Kidney capillary endothelial cell (primary cell): ENCODE measurements at places on chromosomes 16 and 17.

DNA sequence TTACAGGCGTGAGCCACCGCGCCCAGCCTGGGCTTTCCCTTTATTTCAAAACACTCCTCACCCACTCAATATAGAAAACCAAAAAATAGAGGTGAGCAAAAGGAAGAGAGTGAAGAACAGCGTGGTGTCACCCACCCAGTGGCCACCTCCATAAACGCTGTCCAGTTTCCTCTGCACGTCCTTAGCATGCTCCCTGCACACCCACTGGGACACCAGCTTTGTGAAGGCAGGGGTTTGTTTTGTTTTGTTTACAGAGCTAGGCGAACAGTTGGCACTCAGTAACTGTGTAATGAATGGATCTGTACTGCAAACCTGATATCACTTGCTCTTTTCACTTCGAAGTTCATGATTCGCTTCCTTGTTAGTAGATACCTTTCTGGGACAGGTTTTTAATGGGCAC lies 73.0 kb downstream of the PRKCB start:
- no peak for DNase-seq

- DNase-seq, result no peak
Measured at GRCh38 chr16:72896485-72897118, 151.3 kb downstream of the ZFHX3 start.

DNA sequence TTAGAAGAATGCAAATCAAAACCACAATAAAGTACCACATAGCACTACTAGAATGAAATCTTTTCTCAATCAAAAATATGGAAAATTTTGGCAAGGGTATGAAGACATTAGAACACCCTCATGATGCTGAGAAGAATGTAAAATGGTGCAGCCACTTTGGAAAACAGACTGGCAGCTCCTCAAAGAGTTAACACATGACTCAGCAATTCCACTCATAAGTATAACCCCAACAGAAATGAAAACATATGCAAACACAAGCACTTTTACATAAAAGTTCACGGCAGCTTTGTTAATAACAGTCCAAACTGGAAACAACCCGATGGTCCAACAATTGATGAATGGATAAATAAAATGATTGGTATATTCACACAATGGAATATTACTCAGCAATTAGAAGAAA lies 124.5 kb downstream of the SHCBP1 start:
- no peak for DNase-seq

GRCh38 chr16:85428168-85428898 lies 184.8 kb upstream of the GSE1 start:
- DNase-seq, result no peak

GRCh38 chr16:49101997-49102396 lies 179.6 kb downstream of the CBLN1 start:
- DNase-seq, result no peak

DNA sequence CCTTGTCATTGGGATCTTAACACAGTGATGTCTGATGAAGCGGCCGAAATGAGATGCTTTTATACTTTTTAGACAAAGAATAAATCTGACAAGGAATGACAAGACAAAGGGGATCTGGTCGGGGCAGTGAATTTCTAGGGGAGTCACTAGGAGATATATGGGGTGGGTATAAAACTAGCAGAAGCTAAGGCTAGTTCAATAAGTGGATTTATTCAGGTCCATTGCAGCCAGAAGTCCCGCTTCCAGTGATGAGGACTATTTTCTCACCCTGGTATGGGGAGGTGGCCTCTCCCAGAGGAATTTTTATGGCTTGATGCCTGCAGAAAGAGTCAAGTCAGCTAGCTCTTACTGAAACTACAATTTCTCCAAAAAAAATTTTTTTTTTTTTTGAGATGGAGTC lies 23.9 kb downstream of the SLC38A8 start:
- no peak for DNase-seq

- no peak for DNase-seq
Measured at GRCh38 chr17:35890774-35891155, 10.6 kb upstream of the CCL5 start.

DNA sequence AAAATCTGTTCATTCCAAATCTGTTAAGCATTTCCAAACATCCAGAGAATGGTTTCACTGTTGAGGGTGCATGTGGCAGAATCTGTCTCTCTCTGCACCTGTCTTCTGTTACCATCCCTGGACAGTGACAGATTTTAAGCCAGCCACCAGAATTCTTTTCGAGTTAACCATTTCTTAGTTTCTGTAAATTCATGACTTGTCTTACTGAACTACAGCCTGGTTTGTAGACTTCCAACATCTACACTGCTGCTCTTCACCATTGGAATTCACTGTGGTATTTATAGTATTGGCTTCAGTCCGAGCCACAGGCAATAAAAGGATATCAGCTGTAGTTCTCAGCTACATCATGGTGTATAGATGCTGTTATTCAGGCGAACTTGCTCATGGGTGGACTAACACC lies 47.6 kb downstream of the GOSR1 start:
- DNase-seq, result no peak

GRCh38 chr16:15743657-15744056 lies 93.6 kb downstream of the NDE1 start:
- no peak for DNase-seq

DNA sequence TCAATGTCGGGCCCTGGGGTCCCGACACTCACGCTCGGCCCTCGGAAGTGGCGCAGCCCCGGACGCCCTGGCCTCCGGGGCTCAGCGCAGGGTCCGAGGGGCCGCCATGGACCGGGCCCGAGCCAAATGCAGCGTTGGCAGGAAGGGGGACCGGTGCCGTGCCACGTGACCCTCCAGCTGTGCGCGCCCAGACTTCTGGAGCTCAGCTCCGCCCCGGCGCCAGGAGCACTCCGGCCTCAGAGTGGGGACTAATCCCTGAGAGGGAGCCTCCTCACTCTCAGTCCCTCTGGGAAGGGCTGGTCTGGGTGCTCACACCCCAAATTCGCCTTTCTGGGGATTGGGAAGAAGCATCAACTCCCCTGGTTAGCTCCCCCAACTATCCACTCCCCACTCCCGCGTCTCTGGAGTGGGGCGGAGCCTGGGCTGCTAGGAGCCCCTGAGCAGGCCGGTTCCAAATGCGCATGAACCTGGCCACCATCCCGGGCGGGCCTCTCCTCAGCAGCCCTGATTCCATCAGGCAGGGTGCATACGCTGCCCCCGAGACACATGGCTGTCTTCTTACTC lies at the start of gene B3GNT9:
Gene B3GNT9, minus strand, starts transcription at position 166 of the 564 bp plus-strand sequence. CDS start 513 bp downstream, outside the sequence.
- DNase-seq, result no peak

- DNase-seq, result no peak
Measured at GRCh38 chr17:29357821-29358232, 32.3 kb upstream of the TAOK1 start.

DNA sequence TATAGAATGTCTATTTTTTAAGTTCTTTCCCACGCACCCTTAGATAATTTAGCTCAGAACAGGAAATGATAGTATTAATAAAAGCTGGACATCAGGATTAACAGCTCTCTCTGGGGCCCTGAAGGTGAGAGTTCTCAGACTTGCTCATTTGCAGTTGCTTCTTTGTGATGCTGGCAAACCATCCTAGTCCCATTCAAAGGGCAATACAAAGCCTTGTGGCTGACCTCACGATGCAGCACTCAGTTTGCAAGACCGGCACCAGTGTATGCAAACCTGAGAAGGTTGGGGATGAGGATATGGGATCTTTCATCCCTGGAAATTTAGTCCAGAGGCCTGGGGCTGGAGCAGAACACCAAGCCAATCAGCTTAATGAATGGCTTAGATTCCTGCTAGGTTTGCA lies 29.3 kb downstream of the STH start:
- DNase-seq, result no peak

DNA sequence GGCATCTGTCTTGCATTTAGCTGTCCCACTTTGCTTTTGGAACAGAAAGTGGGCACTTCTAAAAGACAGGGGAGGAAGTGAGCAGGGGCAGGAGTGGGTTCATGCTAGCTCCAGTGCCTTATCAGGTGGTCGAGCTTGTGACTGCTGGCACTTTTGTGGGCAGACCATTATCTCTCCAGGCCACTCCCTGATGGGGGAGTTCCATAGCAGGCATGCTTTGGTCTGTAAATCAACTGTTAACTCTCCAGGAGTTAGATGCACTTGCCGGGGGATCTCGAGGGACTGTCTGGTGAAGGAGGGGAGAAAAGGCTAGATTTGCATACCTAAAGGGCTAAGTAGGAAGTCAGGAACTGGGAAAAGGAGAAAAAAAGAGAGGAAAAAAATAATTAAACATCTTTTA lies 9.3 kb upstream of the CARD14 start:
- DNase-seq, result no peak

GRCh38 chr17:80726558-80727408 lies 182.1 kb downstream of the RPTOR start:
- DNase-seq, result no peak

- no peak for DNase-seq
Measured at GRCh38 chr17:79043931-79044320, 20.0 kb downstream of the C1QTNF1 start.

GRCh38 chr17:74998783-74999182 lies 11.4 kb downstream of the CDR2L start:
- DNase-seq, result no peak

DNA sequence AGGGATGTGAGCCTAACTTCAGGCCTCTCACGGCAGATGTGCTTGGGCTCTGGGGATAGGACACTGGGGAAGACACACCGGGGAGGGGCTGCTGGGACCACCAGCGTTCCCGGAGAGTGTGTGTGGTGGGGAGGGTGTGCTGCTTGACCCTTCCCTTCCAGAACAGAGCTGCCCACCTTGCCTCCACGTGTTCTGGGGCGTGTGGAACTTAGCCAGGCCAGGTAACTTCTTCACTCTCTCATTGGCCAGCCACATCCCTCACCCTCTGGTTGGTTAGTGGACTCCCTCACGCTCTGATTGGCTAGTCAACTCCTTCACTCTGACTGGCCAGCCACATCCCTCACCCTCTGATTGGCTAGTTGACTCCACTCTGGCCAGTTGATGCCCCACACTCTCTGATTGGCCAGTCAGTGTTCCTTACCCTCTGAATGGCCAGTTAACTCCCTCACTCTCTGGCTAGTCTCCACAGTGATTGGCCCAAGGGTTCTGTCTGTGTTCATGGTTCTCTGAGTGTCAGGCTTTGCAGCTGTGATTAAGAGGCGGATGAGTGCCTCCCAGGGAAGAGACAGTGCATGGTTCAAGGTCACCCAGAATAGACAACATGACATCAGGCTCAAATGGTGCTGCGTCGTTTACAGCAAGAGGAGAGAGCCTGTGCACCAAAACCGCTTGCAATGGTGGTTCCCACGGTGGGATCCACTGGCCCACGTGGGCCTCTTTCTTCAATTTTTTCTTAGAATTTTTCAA lies 10.0 kb downstream of the TMEM235 start:
- DNase-seq, result no peak

- DNase-seq, result no peak
Measured at GRCh38 chr16:13913374-13914292, 6.3 kb upstream of the ERCC4 start.
